ENCODE measurements at places on chromosomes 2 and 18. TPM values are rescaled to one million over a fixed set of nuclear protein-coding genes. Genes with fewer than 3 reads are reported as not detected.
A peak's percentile ranks its signal among the peaks of the same experiment; 100 is the strongest.

GRCh38 chr18:11909061-11909455 lies 941 bp upstream of the MPPE1 start:
- no peak for DNase-seq

GRCh38 chr2:151620761-151621160 lies 113.5 kb downstream of the NEB start:
- DNase-seq, result no peak

DNA sequence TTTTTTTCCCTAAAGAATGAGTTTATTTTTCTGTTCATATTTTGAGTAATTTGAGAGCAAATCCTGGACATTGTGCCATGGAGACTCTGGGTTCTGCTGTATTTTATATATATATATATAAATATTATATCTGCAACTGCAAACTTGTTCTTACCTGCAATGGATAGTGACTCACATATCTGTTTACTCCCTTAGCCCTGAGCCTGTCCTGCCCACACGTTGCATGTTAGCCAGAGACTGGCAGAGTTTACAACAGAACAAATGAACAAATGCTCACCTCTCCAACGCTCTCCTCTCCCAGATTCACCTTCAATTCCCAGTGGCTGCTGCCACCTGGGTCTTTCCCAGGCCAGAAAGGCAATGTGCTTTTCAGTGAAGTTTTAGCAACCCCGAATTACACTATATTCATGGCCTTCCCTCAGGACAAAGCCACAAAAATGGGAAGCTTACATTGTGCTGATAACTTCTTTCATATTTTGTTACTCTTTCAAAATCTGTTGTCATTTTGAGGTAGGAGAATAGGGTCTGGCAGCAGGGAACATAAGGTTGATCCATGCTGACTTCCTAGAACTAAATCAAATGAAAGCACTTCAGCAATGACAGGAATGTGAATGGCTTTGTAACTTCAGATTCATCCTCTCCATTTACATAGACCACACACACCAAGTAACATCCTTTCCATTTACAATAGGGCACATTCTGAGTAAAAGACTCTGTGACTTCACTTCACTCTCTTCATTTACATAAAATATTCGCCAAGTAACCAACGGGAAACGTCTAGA lies 105.4 kb upstream of the FAM110C start:
- DNase-seq, result no peak

DNA sequence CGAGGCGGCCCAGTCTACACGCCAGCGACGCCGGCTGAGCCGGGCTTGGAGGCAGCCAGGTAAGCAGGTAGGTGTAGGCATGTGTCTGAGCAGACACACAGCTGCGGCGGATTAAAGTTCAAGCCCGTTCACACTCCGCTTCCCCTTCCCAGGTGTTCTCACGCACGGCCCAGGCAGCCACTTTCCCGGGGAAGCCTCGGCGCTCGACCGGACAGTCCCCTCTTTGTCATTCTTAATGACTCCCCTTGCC lies 367 bp downstream of the TGFA start:
- DNase-seq, result no peak

DNA sequence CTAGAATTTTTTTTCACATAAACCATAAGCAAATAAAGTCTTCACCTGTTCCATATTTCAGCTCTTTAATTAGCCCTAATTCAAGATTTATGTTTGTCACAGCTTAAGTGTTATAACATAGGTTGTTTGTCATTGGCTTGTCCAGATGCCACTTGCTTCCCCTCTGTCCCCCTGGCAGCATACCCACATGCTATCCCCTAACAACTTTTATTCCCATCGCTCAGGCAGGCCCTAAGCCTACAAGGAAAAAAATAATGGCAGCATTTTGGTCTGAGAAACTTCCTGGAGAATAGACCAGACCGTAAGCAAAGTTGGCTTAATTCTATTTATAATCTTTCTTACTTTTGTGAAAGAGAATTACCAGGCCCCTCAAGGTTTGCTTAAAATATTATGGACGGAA lies 173.9 kb downstream of the DNAH6 start:
- no peak for DNase-seq

DNA sequence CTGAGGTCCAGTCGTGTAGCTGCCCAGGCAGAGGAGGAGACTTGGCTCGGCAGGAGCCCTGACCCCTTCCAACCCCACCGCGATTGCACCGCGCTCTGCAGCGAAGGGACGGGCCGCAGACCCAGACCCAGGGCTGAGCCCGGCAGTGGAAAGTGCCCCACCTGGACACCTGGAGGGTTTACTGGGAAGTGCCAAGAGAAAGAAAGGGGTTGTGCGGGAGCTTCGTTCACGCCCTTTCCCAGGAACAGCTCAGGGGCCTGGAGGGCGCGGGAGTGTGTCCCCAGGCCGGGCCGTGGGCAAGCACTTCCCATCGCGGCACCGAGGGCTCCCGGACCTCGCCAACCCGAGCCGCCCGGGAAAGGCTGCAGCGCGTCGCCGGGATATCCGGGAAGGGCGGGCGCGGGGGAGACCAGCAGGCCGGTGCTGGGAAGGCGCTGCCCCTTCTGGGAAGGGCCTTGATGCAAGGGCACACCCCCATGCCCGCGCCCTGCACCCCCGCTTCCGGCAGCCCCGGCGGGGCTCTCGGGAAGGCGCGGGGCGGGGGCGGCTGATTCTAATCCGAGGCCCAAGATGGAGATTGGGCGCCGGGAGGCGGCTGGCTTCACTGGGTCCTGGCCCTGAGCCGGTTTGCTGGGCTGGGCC lies 36.1 kb upstream of the MRPL33 start:
- DNase-seq, result peak; percentile 80

GRCh38 chr18:35024965-35025364 lies 16.2 kb upstream of the MAPRE2 start:
- DNase-seq, result peak; percentile 88

DNA sequence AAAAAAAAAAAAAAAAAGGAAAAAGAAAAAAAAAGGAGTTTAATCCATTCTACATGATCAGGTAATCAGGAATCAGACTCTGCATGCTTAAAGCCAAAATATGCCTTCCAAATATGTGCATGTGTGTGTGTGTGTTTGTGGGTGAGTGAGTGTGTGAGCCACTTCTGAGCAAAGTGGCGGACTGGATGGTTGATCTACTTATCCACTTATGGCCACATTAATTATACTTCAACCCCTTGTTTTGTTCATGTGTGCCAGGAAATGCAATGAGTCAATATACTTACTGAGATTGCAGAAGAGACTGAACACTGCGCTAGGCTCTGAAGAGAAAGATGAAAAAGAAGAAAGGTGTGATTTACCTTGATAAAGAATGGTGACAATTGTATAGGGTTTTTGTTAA lies 586.5 kb upstream of the NXPH2 start:
- no peak for DNase-seq

GRCh38 chr18:43533371-43533770 lies 256.1 kb upstream of the SYT4 start:
- no peak for DNase-seq

DNA sequence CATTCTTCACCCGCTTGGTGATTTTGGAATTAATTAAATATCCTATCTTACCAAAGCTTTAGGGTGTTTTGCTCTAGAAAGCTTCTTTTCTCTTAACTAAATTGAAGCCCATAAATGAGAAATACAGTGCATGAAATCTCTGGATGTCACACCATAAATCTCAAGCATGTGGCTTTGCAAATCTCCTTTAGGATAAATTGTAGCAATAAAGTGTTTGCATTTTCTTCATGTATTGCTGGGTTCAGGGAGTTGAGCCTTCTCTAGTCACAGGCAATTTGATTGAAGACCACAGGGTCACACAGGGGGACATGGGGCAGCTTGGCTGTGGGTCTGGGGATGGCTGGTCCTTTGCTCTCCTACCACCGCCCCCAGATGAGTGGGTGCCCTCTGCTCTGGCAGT lies 364.2 kb downstream of the CLIP4 start:
- no peak for DNase-seq

DNA sequence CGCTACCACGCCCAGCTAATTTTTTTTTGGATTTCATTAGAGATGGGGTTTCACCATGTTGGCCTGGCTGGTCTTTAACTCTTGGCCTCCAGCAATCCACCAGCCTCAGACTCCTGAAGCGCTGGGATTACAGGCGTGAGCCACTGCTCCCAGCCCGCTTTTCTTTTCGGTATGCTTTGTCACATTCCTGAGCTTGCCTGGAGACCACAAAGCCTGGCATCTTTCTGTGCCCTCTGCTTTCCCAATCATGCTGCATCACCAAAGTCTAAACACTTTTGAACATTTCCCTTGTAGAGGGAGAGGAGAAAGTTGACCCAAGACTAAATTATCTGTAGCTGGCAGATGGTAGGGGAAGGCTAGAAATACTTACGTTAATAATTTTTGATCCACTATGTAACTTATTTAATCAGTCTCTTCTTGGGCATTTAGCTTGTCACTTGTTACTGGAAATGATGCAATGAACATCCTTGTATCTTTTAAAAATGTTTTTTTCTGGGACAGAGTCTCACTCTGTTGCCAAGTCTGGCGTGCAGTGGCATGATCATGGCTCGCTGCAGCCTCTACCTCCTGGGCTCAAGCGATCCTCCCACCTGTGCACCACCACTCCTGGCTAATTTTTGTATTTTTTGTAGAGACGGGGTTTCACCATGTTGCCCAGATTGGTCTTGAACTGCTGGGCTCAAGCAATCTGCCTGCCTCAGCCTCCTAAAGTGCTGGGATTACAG lies 2.7 kb upstream of the NPC1 start:
- DNase-seq, result no peak

DNA sequence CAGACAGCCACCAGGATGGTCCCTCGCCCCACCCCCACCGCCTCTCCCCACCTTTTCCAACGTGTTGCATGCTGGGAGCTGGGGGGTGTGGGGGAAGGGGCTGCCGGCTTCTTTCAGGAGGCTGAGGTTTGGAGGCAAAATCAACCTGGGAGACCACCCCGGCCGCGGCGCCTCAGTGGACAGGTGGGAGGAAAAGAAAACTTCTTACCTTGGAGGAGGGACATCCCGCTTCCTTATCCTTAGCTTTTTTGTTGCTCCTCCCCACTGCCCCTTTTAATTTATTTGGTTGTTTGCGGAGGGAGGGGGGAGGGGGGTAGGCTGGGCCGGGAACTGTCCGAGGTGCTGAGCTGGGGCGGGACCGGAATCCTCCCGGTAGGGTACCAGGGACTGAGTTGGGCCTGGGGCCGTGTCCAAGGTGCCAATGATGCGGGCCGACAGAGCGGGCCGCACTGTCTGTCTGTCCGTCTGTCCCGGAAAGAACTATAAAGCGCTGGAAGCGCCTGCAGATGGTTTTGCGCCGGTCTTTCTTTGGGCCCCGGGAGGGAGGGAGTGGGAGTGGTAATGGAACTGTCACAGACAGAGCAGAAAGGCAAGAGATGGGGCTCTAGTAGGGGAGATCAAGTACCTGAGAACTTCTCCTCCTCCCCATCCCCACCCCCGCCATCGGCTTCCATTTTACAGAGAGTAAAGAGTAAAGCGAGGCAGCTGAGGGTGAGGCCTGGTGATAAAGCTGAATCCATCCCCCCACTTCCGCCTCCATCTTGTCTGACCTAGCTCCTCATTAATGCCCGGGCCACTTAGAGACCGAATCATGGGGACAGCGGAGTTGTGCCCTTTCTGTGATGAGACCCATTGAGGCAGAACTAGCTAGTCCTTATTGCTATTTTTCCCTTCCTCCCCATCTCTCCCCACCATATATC lies 2.4 kb downstream of the CDK5R2 start:
- DNase-seq, result no peak

DNA sequence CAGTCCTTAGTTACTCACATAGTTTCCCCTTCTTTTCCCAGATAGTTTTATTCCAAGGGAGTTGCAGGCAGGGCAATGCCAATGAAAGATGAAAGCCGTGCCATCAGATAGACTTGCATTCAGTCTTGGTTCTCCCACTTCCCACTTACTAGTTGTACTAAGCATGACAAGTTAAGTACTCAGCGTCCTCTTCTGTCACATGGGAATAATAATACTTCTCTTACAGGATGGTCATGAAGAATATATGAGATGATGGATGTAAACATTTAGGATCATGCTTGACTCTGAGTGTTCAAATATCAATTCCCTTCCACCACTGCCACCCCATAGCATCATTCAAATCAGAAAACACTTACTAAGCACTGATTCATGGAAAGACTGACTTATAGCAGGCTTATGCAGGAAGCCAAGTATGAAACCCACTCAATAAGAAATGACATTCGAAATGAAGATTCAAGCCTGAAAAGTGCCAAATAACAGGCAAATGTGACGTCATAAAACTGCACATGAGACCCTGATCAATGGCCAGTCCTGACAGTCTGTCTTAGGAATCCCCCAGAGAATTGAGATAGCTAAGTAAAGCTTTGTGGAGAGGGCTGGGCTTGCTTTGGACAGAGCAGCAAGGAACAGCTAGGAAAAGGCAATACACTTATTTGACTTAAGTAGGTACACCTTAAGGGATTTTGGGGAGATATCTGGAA lies 11.1 kb upstream of the EVA1A start:
- DNase-seq, result no peak

- DNase-seq, result no peak
Measured at GRCh38 chr2:136384531-136385303, 266.8 kb upstream of the CXCR4 start.

GRCh38 chr18:48847807-48848486 lies 102.8 kb downstream of the SMAD7 start:
- DNase-seq, result no peak

DNA sequence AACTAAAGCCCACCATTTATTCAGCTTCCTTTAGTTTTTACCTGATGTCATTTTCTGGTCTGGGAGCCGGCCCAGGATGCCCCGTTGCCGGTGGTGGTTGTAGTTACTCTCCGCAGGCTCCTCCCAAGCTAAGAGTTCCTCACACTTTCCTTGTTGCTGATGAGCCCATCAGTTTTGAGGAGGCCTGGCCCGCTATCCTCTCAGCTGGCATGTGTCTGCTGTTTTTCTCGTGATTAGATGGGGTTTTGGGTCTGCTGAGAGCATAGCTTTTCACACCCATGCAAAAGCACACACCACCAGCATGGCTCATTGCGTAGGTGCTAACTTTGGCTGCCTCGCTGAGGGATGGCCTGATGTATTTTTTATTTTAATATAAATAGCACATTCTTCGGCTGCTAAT lies 72.1 kb downstream of the PSMG2 start:
- peak; percentile 21 for DNase-seq

DNA sequence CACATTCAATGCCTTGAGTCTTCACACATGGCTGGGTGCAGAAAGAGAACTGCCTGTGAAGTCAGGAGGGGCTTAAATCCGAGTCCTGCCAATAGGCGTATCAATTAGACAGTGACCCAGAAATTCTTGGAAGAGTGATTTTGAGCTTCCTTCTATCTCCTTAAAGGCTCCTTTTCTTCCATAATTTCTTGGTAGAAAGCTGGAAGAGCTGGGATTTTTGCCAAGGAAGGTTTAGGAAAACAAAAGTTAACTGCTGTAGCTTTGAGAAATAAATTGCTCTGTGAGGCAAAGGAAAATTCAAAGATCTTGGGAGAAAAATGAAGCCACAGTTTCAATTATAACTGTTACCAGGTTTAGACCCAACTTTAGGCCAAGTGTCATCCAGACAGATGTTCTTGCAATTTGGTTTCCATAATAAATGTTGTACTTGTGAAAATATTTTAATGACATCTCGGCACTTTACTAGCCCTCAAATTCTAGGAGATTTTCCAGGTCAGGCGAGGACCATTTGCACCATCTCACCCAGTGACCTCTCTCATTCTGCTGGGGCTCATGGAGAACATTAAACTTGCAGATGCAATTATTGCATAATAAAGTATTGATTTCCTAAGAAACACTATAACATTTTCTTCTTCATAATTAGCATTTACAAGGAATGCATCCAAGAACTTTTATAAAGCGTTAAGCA lies 329.7 kb upstream of the MEIS1 start:
- DNase-seq, result no peak

Gene CYS1
- 4.8 TPM for total RNA-seq

Gene ITGA4
- total RNA-seq, result 1.8 TPM

Gene MAP2
- total RNA-seq, result 6.7 TPM

Gene LNPK
- 14.8 TPM for total RNA-seq

Gene AFF3
- total RNA-seq, result 16.2 TPM

Gene HOXD10
- total RNA-seq, result not detected

Gene CHST9
- 0.90 TPM for total RNA-seq
